ENCODE measurements at places on chromosomes 5 and 9.
A peak's percentile ranks its signal among the peaks of the same experiment; 100 is the strongest.

DNA sequence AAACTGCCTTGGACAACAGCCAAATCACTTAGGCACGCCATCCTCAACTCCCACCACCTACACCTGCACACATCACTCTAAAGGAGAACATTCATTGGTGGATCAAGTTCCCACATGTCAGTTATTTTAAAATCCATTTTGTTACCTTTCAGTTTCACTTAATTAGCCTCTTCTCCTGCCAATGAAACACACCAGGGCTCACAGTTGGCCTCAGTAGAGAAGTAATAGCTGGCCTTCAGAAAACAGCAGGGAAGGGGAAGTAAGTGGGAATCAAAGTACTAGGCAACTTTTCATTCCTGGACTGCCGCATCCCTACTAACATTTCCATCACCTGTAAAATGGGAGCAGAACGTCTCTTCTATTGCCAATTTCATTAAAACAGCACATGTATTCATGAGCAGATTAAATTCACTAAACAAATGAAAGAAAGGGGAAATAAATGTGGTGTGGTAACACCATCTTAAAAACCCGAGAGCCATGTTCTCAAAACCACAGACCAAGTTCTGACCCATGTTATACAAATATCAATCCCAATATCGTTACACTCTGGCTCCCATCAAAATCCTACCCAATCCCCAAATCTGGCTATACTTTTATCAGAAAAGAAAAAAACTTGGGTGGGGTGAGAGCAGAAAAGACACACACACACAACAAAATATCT, 1.7 kb downstream of the SIL1 start:
- no peak for DNase-seq

GRCh38 chr5:80251636-80252035, 4.2 kb downstream of the SERINC5 start:
- DNase-seq, result no peak

GRCh38 chr9:132744881-132745755, 74.9 kb downstream of the GTF3C4 start:
- DNase-seq, result peak; percentile 99

- no peak for DNase-seq
Observed at GRCh38 chr5:88884608-88884877, 1.6 kb upstream of the MEF2C start.

DNA sequence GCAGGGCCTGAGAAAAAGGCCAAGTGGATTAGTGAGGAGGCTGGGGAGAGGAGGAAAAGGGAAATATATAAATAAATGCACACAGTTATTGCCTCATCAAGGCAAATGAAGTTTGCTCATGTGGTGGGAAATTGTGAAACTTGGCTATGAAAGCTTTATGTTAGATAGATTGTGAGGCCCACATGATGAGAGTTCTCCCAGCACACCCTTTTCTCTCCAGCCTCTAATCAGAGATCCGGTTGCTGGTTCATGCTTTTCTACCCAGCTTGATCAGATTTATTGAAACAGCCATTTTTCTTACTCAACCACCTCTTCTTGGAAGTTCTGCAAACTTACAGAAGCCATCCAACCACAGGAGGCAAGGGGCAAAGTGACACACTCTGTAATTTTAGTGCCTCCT, 125.8 kb upstream of the KLF4 start:
- DNase-seq, result no peak

GRCh38 chr9:90815183-90815943, 13.7 kb downstream of the SYK start:
- no peak for DNase-seq

- DNase-seq, result no peak
Observed at GRCh38 chr9:71628247-71628646, 140.1 kb downstream of the CEMIP2 start.

DNA sequence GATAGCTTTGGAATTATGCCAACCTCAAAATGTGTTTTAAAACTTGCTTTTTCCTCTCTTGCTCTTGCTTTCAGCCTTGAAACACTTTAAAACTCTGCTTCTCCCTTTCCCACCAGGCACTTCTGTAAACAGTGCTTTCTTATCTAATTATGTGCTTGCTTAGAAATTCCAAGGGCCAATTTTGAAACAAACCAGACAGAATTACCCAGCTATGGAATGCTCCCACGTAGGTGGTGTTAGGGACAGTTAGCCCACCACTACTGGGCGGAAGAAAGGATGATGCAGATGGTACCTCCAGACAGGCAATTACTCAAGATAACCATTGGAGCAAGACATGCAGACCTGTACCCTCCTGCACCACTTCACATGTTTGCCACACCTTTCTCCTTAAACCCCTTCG, 523.0 kb upstream of the PTPRD start:
- DNase-seq, result no peak

GRCh38 chr5:93649234-93649900, 66.3 kb downstream of the NR2F1 start:
- DNase-seq, result no peak

DNA sequence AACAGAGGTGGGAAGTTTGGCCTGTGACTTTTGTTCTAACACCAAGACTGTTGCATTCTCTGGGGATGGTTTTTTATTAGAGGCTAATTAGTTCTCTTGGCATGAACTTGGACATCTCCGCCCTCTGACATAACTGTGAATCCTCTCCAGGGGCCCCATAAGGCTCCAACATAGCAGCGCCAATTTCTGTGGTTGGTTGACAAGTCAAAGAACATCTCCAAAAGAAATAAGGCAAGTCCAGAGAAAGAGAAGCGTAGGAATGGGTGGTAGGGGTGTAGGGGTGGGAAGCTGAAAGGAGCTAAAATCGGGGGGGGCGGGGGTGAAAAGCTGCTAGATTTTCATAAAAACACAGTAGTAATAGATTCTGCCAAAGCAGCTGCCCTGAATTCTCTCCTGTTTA, 81.0 kb upstream of the DAB2 start:
- DNase-seq, result no peak

- DNase-seq, result no peak
Observed at GRCh38 chr5:177233206-177233605, 70.3 kb downstream of the RAB24 start.

GRCh38 chr9:130789747-130790672, 45.0 kb upstream of the ABL1 start:
- DNase-seq, result no peak

DNA sequence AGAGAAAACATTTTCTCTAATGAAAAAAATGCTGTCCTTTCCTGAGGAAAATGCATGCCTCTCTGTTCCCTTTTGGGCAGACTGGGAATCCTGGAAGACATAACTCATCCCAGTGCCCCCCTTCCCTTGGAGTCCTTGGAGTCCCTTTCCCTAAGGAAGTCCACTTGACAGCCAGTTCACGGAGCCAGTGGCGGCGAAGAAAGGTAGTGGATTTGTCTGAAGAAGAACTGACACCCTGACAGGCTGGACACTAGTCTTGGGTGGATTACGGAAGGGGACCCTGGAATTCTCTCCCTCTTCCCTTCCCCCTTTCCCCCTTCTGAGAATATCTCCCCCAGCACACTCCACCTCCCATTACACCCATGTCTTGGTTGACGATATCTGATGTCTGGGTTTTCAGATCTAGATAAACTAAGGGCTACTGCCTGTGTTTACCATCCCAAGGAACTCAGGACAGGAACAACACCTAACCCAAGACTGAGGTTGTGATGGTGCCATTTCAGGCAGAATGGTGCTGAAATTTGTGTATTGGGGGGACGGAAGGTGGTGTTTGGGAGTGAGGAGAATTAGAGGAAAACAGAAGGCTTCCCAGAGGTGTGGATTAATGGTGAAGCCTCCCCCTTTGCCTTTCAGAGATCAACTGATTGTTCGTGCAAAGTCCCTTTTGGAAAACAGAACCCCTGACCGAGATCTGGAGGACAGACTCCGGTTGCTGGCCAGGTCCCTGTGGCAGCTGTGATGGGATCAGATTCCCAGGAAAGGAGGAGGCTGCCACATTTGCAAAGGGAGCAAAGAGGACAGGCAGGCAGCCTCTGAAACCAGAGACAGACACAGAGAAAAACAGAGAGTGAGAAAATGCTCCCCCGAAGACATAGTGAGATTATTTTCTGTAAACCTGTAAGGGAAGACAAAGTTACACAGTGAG, 704 bp downstream of the SPARC start:
- DNase-seq, result peak; percentile 12

- no peak for DNase-seq
Observed at GRCh38 chr5:127092690-127093089, 19.4 kb upstream of the C5orf63 start.

- no peak for DNase-seq
Observed at GRCh38 chr5:119063579-119064379, 7.1 kb upstream of the DMXL1 start.

- DNase-seq, result no peak
Observed at GRCh38 chr5:2549354-2549753, 202.1 kb downstream of the IRX2 start.

- DNase-seq, result no peak
Observed at GRCh38 chr9:28747351-28747985, 1174.2 kb upstream of the C9orf72 start.

DNA sequence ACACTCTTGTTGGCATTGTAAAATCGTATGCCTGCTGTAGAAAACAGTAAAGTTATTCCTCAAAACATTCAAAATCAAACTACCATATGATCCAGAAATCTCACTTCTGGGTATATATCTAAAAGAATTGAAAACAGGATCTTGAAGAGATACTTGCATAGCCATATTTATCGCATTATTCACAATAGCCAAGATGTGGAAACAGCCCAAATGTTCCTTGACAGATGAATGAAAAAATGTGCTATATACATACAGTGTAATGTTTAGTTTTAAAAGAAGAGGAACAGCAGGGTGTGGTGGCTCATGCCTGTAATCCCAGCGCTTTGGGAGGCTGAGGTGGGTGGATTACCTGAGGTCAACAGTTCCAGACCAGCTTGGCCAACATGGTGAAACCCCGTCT, 234.1 kb upstream of the DAB2 start:
- no peak for DNase-seq

DNA sequence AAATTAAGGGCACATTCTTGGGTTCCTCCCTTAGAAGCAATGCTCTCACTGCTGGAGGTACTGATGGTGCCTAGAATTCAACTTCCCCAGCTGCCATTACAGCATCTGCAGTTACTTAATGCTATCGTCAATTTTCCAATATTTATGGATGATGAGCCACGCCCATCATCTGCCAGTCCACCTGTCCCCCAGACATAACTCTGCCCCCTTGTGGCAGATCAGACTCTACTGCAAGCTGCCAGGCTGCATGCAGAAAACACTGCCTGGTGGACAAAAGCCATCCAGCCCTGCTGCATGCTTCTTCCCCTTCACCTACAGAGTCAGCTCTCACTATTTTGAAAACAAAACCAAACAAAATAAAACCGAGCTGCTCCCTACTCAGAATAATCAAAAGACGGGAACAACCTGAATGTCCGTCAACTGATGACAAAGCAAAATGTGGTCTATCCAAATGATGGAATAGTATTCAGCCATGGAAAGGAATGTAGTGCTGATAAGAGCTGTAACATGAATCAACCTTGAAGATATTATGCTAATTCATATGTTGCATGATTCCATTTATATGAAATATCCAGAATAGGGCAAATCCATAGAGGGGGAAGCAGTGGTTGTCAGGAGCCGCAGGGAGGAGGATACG, 66.4 kb downstream of the RETREG1 start:
- DNase-seq, result no peak

GRCh38 chr5:9351546-9351945, 194.3 kb downstream of the SEMA5A start:
- no peak for DNase-seq

- no peak for DNase-seq
Observed at GRCh38 chr5:173781816-173782670, 106.1 kb upstream of the CPEB4 start.

DNA sequence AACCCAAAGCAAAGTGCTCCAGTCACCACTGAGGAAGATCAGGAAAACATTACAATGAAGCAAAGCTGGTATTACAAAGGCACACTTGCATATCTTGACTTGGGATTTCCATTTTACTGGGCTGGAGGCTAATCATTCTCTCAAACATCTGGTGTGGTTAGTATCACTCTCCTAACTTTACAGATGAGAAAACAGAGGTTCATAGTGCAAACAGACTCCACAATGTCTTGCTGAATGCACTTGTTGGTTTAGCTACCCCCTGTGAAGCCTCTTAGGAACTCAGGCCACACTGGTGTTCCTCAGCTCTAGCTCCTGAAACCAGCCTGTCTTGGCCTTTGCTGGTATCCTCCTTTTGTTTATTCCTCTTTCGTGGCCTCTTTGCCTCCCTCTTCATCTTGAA, 29.5 kb upstream of the SMAD5 start:
- DNase-seq, result no peak

DNA sequence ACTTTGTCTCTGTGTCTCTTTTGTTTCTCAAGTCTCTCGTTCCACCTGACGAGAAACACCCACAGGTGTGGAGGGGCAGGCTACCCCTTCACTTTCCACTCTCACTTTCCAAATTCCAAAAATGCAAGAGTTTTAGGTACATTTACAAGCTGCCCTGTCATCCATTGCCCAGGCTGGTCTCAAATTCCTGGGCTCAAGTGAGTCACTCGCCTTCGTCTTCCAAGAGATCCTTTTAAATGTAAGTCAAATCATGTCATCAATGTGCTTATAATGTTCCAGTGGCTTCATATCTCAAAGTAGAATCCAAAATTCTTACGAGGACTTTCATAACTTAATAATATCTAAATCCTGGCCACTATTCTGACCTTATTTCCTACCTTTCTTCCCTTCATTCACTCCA, 20.4 kb upstream of the UGCG start:
- no peak for DNase-seq

- no peak for DNase-seq
Observed at GRCh38 chr5:159456722-159457465, 126.6 kb upstream of the IL12B start.

- no peak for DNase-seq
Observed at GRCh38 chr5:111134087-111134486, 41.9 kb downstream of the WDR36 start.

DNA sequence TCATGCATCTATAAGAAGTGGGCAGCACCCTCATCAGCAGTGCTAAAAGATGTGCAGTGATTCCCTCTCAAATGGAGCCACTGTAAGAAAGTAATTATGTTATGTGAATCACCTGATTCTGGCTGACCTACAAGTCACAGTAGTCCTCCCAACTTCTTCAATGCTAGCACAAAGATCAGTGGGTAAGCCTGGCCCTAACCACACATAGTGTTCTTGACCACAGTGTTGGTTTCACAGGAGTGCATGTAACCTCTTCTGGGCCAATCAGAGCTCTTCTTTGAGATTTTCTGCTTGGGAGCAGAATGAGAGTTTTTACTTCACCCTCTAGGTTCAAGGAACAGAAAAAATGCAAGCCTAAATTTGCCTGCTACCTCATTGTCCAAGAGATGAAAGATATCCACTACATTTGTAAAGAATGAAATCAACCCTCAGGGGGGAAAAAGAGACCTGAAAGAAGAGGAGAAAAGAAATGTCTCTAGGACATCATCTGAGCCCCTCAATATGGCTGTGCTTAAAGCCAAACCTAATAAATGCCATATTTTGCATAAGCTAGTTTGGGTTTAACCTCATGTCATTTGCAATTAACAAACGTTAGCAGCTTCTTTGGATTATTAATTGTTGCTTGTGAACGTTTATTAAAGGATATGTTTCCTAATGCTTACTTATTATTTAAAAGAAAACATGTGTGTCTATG, 65.3 kb upstream of the ADRB2 start:
- no peak for DNase-seq
